ENCODE measurements at places on chromosomes 3 and 15.

GRCh38 chr15:39118510-39118909, 462.4 kb upstream of the THBS1 start:
- no peak for DNase-seq

- DNase-seq = no peak
Observed at GRCh38 chr3:189507856-189508255, 123.3 kb upstream of the TP63 start.

- no peak for DNase-seq
Observed at GRCh38 chr3:186700267-186700666, 16.9 kb upstream of the KNG1 start.

GRCh38 chr15:79965846-79966630, 5.0 kb downstream of the BCL2A1 start:
- DNase-seq = no peak

- DNase-seq = peak; percentile 17
Observed at GRCh38 chr3:195543500-195544229, 540 bp upstream of the PPP1R2 start.

DNA sequence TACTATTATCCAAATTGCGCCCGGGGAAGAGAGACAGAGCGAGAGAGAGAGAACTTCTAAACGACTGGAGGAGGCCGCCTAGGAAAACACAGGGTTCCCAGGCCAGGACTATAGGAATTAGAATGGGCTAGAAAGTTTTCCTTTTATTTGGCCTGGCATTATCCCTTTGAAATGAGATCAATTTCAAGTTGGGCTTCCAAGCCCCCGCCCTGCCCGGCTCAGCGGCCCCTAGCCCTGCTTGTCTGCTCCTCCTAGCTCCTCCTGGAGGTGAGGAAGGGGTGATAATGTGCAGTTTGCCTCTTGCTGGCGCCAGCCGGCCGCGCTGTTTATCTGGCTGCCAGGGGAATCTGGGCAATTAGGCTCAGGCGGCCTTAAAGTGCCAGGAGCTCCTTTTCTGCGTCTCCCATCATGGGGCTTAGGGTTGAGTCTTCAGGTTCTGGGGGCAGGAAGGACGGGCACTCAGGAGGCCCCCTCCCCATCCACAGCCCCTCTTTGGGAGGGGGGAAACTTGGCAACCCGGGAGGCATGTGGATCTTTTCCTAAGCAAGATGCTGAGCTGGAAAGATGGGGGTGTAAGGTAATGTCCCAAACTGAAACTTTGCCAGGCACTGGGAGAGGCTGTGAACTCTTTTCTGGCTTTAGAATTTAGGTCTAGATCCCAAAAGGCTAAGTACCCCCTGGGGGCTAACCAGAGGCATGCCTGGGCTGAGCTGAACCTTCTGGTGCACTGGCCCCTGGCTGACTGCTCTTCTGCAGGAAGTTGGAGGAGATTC, 5.5 kb downstream of the SMAD6 start:
- no peak for DNase-seq

GRCh38 chr15:76073554-76073953, 13.8 kb downstream of the TMEM266 start:
- no peak for DNase-seq

GRCh38 chr3:182795389-182795782, 2.1 kb downstream of the ATP11B start:
- peak; percentile 82 for DNase-seq

DNA sequence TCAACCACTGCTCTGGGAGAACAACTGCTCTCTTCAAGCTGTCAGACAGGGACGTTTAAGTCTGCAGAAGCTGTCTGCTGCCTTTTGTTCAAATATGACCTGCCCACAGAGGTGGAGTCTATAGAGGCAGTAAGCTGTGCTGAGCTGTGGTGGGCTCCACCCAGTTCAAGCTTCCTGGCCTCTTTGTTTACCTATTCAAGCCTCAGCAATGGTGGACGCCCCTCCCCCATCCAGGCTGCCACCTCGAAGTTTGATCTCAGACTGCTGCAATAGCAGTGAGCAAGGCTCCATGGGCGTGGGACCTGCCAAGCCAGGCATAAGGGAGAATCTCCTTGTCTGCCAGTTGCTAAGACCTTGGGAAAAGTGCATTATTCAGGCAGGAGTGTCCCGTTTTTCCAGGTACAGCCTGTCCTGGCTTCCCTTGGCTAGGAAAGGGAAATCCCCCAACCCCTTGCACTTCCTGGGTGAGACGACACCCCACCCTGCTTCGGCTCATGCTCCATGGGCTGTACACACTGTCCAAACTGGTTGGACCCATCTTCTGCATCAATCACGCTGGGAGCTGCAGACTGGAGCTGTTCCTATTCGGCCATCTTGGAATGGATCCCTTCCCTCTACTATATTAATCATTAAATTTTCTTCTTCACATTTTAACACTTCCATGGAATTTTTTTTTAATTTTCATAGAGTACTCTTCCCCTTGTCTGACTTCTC, 167.0 kb upstream of the UBE2E2 start:
- DNase-seq = no peak

- DNase-seq = peak; percentile 19
Observed at GRCh38 chr3:51099794-51100535, 285.1 kb upstream of the MANF start.

GRCh38 chr3:11552289-11553264, 91.1 kb downstream of the VGLL4 start:
- DNase-seq = no peak

GRCh38 chr15:60395276-60396011, 2.3 kb downstream of the ANXA2 start:
- DNase-seq = no peak

- peak; percentile 94 for DNase-seq
Observed at GRCh38 chr3:119559441-119559963, at the start of gene CD80. Gene CD80, minus strand, starts transcription at chr3:119559614. Its CDS starts 1,886 bp downstream, at chr3:119557728.

DNA sequence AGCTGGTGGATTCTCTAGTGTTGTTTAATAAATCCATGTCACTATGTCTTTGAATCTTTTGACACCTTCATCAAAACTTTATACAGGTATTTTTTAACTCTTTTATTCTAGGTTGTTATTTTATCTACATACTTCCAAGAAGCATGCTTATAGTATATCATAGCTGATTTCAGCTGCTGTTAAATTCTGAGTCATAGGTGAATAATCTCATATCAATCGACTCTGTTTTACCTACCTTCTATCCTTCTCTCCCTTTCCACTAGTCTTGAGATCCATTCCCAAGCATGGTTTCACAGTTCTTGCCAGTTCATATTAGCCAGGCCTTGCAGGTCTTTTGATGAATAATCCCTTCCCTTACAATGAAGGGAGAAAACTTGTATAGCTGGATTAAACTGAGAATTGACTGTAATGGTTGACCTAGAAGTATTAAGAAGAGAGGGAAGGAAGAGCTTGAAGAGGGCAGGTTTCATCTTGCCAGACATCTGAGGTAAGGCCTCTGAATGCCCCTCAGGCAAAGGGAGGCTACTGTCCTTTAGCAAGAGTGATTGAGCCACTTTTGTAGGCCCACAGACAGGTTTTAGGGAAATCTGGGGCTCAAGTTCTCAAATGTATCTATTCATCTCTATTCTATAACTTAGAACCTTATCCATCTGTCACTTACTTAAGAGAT, 146.4 kb downstream of the EPHA6 start:
- DNase-seq = no peak

- DNase-seq = peak; percentile 96
Observed at GRCh38 chr3:196643201-196643749, 3.8 kb downstream of the NRROS start.

DNA sequence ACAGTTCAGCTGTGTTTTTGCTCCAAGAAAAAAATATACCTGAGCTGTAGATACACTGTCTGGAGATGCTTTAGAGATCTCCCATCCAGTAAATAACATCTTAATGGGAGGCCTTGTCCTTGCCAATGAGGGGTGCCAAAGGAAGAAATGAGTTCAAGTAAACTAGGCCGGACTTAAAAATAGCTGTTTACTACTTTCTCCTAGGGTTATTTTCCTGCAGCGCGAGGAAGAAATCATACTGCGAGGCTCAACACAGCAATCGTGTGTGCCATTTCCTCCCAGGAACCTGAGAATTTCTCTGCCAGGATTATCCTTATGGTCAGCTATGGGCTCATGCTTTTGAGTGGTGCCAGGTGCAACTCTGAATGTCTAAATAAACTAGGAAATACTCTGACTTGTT, 71.9 kb downstream of the CMTM8 start:
- DNase-seq = no peak

GRCh38 chr3:64827431-64827830, 139.6 kb upstream of the ADAMTS9 start:
- no peak for DNase-seq

DNA sequence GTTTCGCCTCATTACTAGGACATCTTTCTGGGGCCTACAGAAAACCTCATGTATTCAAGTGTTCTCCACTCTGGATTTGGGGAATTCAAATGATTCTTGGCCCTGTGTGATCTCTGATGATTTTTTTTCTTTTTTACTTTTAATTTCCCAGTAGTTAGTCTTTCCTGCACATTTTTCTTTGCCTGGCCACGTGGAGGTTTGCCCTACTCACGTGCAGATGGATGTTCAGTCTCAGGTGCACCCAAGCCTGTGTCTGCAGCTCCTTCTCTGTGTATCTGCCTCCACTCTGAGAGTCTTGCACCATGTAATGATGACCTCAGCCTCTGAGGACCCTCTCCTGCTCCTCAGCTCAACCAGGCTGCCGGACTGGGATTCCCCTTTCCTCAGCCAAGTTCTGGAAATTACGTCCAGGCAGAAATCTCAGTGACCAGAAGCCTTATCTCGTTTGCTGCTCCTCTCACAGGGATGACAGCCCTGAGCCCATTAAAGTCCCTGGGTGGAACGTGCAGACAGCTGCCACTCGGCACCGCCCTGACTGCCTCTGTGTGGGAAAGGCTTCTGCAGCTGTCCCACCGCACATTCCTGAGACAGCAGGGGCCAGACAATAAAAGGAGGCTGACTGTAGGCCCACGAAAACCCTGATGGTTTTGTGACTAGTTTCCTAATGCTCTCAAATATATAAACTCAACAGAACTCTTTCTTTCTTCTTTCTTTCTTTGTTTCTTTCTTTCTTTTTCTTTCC, 31.4 kb upstream of the GABRB3 start:
- no peak for DNase-seq

DNA sequence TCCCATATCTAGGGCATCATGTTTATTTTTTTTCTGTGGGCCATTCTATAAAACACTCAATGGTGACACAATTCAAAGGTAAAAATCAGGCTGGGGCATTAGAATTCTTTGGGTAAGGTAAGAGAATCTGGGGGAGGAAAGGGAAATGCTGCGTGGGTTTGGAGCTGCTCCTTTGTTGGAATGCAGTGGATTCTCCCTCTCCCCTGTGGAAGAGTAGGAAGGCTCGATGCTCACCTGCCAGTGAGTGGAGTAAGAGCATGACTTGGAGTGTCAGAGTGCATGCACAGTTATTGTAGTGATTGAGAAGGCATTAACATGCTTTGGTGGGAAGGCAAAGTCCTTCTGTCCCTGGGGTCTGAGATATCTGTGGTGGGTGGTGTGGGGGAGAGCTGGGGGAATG, 280.0 kb downstream of the PDCD6IP start:
- DNase-seq = no peak

DNA sequence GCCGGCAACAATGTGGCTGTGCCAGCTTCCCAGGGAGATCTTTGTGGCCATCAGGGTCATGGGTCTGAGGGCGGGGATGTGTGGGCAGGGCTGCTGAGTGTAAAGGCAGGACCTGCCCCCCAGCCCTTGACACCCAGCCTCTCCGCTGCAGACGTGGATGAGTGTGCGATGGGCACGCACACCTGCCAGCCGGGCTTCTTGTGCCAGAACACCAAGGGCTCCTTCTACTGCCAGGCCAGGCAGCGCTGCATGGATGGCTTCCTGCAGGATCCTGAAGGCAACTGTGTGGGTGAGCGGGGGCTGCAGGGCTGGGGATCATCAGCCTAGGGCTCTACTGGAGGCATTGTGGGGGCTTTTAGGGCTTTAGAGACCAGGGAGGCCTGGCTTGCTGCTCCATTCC, 78.8 kb downstream of the FBLN2 start:
- DNase-seq = no peak

- DNase-seq = no peak
Observed at GRCh38 chr3:30951826-30952225, 57.4 kb upstream of the GADL1 start.

- DNase-seq = peak; percentile 20
Observed at GRCh38 chr15:82855286-82856100, 46.1 kb downstream of the WHAMM start.

DNA sequence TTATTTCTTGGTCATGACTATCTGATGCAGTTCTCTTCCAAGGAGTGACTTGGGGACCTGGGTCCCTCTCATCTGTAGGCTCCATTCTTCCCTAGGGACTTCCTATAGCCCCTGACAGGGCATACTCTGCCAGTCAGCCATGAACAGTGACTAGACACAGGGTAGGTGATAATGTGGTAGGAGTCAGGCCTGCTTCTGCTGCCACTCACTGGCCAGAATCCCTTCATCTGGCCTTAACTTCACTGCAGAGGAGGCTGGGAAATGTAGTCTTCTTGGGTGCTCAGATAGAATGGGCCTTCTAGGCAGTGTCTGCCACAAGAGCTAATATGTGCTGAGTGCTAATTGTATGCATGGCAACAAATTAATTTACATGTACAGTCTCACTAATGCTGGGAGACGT, 84.5 kb downstream of the CACNA2D3 start:
- DNase-seq = peak; percentile 0

- DNase-seq = no peak
Observed at GRCh38 chr3:17423786-17424536, 318.5 kb downstream of the TBC1D5 start.

DNA sequence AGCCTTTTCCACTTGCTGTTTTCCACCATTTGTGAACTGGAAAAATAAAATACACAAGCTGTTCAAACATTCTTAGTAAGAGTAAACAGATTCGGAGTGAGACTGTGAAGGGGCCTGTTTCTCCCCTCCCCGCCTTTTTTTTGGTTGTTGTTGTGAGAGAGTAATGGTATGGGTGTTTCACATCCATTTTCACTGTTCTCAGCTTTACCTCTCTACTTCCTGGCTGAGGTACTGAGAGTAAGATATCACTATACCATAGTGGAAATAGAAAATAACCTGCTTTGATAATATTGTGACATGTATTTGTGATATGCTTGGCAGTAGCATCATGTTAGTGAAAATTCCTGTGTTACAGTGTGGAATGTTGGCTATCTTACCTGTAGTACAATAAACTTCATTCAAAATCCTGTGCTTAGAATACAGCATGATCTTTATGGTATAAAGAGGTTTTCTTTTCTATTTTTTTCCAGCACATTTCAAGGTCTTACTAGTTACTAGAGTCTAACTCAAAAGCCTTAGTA, 12.0 kb downstream of the CNTN4 start:
- DNase-seq = no peak

DNA sequence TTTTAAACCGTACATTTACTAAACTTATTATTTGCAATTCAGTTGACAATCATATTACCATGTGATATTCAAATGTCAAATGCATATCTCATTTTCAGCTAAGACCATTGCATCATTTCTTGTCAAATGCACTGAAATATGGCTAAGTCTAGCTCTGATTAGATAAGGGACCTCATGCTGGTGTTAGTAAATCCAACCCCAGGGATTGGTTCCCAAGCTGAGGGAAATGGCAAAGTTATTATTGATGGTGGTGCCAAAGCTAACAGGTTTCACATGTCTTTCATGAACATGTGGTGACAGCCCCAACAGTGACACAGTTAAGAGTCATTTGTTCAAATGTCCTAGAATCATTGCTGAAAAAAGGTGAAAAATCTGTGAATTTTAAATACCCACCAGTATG, 641.1 kb downstream of the MECOM start:
- DNase-seq = no peak

- DNase-seq = no peak
Observed at GRCh38 chr3:25073423-25073822, 354.6 kb upstream of the RARB start.
